ENCODE measurements at places on chromosomes 5 and 9.

DNA sequence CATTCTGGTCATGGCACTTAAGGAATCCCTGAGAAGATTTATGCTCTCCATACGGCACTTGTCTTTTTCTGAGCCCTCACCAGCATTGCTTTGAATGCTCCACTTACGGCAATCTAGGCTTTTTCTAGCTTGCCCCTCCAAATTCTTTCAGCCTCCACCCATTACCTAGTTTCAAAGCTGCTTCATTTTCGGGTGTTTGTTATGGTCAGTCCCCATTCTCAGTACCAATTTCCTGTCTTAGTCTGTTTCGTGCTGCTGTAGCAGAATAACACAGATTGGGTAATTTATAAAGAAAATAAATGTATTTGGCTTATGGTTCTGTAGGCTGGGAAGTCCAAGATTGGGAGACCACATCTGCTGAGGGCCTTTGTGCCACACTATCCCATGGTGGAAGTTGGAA lies 42.0 kb downstream of the ARHGEF28 start:
- DNase-seq: no peak

- DNase-seq: no peak
Observed at GRCh38 chr5:171830686-171831085, 45.1 kb downstream of the SMIM23 start.

DNA sequence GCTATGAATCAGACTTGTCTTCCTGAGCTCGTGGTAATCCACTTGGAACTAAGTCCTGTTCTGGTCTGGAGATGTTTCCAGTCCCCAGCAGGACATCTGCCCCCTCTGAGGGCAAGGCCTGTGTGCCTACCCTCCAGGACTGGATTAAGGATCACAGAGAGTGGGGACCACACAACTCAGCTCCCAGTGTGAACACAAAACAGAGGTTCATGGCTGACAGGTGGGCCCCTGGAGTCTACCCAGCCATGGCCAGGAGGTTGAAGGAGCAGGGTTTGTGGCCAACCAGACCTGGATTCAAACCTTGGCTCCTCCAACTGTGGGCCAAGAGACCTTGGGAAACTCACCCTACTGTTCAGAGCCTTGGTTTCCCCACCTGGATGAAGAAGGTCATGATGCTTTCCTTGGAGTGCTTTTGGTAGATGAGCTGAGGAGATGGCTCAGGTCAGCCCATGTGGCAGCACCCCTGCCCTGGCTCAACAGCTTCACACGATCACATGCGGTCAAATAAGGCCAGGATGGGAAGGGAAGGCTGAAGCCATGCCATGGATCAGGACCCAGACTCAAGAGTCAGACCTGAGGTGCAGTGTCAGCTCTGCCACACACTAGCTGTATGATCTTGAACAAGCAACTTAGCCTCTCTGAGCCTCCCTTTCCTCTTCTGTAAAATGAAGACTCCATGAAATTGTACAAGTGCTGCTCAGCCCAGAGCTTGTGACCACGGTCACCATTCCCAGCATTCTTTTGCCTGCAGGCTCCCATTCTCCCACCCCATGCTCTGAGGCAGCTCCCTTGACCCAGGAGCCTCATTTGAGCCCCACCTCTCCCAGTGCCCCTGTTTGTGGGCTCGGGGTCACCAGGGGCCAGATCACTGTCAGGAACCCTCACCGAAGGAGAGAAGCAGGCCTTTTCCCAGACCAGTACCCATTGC lies 27.3 kb upstream of the ANGPTL2 start:
- DNase-seq: no peak

- DNase-seq: no peak
Observed at GRCh38 chr5:141919218-141920119, 4.2 kb upstream of the DELE1 start.

DNA sequence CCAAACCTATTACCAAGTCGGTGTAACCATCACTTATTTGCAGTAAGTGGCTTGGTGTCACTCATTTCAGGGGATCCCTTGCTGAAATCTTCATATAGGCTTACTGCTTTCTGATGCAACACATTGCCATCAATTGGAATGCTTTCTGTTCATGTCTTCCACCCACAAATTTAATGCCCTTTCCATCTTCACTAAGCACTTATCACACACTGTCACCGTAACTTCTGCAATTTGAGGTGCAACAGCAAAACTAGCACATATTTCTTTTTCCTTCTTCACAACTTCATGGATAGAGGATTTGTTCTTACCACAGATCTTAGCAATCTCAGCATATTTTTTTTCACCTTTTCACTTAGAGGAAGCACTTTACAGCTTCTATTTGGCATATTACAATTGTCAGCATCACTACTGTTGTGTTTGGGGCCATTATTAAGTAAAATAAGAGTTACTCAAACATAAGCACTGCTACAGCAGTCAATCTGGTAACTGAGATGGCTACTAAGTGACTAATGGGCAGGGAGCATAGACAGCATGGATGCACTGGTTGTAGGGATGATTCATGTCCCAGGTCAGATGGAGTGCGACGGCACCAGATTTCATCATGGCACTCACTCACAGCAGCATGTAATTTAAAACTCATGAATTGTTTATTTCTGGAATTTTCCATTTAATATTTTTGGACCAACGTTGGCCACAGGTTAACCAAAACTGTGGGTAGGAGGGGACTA lies 70.1 kb downstream of the PIP5K1B start:
- DNase-seq: no peak

DNA sequence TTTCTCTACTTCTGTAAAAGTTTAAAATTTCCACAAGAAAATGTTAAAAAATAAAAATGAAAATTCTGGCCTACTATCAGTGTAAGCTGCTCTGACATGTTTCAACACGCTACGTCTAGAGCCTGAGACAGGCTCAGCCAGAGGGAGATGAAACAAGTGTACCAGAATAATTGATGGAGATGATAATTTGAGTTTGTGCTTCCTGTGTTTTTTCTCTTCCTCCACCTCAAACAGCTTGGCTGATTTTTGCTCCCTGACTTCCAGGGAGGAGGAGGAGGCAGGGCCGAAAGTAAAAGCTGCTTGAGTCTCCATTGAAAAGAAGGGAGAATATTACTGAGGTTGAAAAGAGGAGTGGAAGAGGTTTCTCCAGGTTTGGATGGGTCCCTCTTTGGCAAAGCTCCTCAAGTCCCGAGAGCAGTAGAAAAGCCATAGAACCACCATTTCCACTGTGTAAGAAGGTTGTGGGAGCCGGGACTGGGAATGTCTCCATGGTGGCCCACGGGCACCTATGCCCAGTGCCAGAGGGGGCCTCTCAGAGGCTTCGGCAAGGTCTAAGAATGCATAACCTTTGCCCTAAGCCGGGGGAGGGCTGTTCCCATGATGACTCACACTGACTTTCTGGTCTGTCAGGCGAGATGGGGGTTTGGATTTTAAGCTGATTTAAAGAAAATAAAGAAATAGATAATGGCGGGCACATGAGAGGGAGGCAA lies 95.1 kb downstream of the HRH2 start:
- no peak for DNase-seq

DNA sequence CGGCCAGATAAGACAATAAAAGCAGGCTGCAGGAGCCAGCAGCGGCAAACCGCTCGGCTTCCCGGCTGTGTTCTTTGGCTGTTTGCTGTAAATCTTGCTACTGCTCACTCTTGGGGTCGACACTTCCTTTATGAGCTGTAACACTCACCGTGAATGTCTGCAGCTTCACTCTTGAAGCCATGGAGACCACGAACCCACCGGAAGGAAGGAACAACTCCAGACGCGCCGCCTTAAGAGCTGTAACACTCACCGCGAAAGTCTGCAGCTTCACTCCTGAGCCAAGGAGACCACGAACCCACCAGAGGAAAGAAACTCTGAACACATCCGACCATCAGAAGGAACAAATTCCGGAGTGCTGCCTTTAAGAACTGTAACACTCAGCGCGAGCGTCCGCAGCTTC lies 451.7 kb downstream of the AGTPBP1 start:
- peak; percentile 63 for DNase-seq

DNA sequence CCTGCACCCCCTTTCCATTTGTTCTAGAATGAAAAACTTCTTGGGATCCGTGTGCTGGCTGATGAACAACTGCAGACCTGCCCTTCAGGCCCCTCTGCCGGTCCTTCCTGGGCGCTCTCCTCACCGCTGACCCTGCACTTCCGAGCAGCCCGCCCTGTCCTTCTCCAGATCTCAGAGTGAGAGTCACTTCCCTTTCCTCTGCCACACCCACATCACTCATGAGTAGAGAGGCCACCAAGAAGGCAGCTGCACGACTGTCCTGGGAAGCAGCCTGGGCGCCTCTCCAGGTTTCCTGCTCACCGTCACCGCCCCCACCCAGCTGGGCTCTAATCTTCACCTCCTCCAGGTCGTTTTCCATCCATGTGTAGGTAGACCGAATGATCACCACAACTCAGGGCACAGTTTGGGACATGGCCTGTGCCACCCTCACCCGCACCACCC lies 35.0 kb upstream of the NSMF start:
- DNase-seq: no peak

- DNase-seq: no peak
Observed at GRCh38 chr5:39024884-39025283, 49.3 kb downstream of the RICTOR start.

DNA sequence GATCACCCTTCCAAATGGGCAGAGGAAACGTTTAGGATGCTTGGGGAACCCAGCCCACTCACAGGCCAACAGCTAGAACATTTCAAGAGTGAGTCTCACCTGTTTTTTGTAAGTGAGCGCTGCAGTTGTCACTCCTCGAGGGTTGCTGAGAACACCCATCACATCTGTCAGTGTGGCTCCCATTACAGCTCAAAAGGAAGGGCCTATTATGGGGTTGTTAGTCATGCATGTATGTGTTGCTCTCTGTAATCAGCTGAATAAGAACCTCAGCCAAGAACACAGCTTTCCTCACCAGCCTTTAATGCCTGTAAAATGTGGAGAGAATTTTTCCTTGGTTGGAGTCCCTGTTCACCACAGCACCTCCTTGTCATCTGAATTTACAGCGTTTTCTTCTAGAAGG lies 196.3 kb upstream of the KLF4 start:
- DNase-seq: no peak

GRCh38 chr5:40021007-40021406 lies 596.2 kb upstream of the DAB2 start:
- DNase-seq: no peak

DNA sequence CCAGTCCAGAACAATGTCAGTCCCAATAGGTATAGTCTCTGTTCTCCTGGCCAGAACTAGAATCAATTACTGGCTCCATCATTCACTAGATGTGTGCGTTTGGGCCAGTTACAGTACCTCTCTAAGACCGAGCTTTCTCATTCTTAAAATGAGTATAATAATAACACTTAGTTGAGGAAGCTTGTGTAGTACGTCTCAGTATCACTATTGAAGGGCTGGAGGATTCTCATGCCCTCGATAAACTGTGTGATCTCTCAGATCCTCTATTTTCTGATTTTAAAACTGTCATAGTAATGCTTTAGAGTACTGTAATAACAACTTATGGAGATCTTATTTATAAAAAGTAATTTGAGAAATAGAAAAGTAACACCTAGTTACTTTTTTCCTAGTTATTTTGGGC lies 50.7 kb downstream of the CDKN2A start:
- DNase-seq: no peak

DNA sequence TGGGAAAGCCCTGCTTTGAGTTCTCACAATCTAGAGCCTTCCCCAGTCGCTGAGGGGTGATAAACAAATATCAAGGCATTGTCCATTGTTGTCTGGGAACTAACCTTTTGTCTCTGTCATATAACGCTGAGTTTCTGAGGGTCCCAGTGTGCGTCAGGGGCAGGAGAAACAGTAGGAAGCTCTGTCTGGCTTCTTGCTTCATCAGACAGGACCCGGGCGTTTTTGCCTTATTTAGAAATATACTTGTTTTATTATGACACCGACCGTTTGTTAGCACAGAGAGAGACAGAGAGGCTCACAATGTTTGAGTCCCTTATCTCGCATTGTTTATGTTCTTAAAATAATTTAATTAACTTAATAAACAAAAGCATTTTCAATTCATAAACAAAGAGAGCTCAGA lies 204.9 kb upstream of the GAS1 start:
- no peak for DNase-seq

GRCh38 chr9:83312537-83312936 lies 225.7 kb downstream of the FRMD3 start:
- no peak for DNase-seq

- no peak for DNase-seq
Observed at GRCh38 chr5:90802474-90803317, 244.1 kb downstream of the ADGRV1 start.

GRCh38 chr5:169395136-169395535 lies 94.2 kb upstream of the SLIT3 start:
- no peak for DNase-seq

GRCh38 chr5:133741396-133741795 lies 129.1 kb upstream of the FSTL4 start:
- DNase-seq: no peak

DNA sequence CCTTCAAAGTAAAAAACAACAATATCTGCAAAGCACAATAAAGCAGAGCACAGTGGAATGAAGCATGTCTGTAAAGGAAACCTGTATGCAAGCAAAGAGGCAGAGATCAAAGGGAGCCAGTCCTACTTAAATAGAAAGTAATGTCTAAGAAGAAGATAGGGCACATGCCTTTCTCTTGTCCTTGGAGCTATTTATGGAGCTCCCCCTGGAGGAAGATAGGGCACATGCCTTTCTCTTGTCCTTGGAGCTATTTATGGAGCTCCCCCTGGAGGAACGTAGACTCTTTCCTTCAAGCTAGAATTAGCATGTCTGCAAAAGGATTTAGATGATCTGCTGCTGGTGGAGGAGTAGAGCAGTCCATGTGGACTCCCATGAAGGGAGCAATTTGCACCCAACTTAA lies 168.1 kb upstream of the RASEF start:
- no peak for DNase-seq

Measured in natural killer cell (primary cell).